ENCODE measurements at places on chromosomes 2 and 18.

DNA sequence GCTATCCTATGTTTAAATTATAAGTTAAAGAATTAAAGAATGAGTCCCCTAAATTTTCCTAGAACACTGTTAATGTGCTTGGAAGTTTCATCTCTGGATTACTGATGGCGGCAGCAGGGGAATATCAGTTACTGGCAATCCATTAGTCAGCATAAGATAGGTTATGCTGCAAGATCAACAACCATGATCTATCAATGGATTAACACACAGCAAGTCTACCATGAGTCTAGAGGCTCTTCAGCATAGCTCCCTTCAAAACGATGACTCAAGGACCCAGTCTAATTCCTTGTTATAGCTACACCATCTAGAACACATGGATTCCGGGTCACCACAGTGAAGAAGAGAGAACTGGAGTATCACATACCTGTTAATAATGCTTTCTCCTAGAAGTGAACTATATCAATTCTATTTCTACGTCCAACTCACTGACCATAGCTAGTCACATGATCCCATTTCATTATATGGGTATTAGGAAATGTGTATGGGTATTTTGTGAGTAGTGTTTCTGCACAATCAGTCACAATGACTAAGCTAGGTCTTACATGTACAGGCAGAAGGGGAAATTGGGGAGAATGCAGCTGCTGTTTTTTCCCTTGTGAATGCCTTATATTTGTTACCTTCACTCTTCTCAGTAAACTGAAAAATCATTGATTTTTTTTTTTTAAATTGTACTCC, 108.3 kb upstream of the MAPRE2 start:
- DNase-seq = no peak

GRCh38 chr2:112679484-112679883, 33.7 kb downstream of the SLC20A1 start:
- no peak for DNase-seq

- no peak for DNase-seq
Observed at GRCh38 chr2:30915486-30915885, 108.2 kb upstream of the CAPN13 start.

- no peak for DNase-seq
Observed at GRCh38 chr2:167122389-167122788, 234.1 kb downstream of the XIRP2 start.

- DNase-seq = no peak
Observed at GRCh38 chr2:160278879-160279177, 78.8 kb upstream of the ITGB6 start.

GRCh38 chr2:45009303-45009927, at the start of gene SIX2:
Gene SIX2, minus strand, starts transcription at chr2:45009452. Its CDS starts 342 bp downstream, at chr2:45009110.
- no peak for DNase-seq
